ENCODE measurements at places on chromosomes 7 and 10. TPM values are rescaled to one million over a fixed set of nuclear protein-coding genes. Genes with fewer than 3 reads are reported as not detected.

DNA sequence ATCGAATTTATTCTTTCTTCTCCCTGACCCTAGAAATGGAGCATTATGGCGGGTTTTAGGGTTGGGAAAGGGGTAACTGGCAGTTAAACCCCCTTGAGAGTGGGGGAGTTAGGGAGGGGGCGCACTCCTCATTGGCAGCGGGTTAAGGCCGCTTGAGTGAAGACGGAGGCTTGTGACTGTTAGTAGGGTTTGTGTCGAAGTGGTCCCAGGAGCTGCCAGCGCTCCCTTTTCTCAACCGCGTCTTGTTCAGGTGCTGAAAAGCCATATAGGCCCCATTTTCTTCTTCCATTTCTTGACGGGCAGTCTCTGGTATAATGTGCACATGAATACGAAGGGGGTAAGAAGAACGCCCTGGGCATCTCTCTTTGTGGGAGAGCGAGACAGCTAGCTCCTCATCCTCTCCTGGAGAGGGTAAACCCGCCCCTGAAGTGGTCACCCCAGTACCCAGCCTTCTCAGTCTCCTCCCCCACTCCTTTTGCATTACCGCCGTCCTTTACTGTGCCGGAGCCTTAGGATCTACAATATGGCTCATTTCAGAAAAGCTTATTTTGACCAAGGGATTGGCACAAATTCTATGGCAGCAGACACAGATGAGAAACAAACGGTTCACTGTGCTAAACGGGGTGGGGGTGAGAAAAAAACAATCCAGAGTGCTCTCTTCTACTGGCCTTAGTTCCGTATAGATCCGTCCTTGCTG is 836 bp downstream of the KMT2E start:
- DNase-seq = peak; percentile 64

- DNase-seq = no peak
These were observed 23.8 kb upstream of the STN1 start for GRCh38 chr10:103941801-103942200.

The ADIRF gene
- total RNA-seq = not detected

- peak; percentile 91 for DNase-seq
These were observed 34.2 kb downstream of the CYP17A1 start for GRCh38 chr10:102802920-102803534.

- DNase-seq = peak; percentile 44
These were observed 260.7 kb upstream of the PRKCQ start for GRCh38 chr10:6840766-6841165.

GRCh38 chr10:31173752-31174151 is 142.1 kb upstream of the ZNF438 start:
- DNase-seq = no peak

GRCh38 chr10:78619896-78620295 is 448.9 kb upstream of the ZMIZ1 start:
- no peak for DNase-seq

- DNase-seq = no peak
These were observed 61.0 kb upstream of the AOAH start for GRCh38 chr7:36784991-36785940.

- no peak for DNase-seq
These were observed 7.2 kb upstream of the CHCHD1 start for GRCh38 chr10:73774637-73775036.

GRCh38 chr7:142301923-142302550 is 44.2 kb upstream of the PRSS58 start:
- peak; percentile 22 for DNase-seq

The OGDHL gene
- total RNA-seq = 3.5 TPM

GRCh38 chr7:78634093-78634492 is 819.4 kb downstream of the MAGI2 start:
- DNase-seq = no peak

GRCh38 chr7:1481300-1481699 is 22.0 kb upstream of the MICALL2 start:
- no peak for DNase-seq

DNA sequence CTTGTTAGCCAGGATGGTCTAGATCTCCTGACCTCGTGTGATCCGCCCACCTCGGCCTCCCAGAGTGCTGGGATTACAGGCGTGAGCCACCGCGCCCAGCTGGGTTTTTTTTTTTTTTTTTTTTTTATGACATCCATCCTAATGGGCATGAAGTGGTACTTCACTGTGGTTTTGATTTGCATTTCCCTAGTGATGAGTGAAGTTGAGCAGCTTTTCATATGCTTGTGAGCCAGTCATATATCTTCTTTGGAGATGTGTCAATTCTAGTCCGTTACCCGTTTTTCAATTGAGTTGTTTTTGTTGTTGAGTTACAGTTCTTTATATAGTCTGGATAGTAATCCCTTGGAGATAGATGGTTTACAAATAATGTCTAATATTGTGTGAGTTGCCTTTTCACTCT is 127.7 kb downstream of the SMURF1 start:
- DNase-seq = no peak

DNA sequence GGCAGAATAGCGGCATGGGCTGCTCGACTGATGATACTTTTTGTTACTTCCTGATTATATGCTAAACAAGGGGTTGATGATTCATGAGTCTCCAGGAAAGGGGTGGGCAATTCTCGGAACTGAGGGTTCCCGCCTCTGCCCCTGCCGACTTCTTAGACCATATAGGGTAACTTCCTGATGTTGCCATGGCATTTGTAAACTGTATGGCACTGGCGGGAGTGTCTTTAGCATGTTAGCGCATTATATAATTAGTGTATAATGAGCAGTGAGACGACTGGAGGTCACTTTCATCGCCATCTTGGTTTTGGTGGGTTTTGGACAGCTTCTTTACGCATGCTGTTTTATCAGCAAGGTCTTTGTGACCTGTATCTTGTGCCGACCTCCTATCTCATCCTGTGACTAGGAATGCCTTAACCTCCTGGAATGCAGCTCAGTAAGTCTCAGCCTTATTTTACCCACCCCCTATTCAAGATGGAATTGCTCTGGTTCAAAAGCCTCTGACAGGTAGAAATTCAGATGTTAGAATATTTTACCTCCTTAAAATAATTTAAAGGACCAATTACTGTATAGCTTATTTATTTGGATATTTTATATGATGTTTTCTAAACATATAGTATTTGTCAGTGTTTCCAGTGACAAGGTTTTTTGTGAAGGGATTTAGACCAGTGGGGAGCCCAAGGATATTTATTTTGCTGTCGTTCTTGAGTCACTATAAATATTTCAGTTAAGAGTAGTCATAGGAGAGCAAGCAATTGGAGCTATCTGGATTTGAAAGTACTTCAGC is 90.1 kb upstream of the PIK3CG start:
- DNase-seq = peak; percentile 99

DNA sequence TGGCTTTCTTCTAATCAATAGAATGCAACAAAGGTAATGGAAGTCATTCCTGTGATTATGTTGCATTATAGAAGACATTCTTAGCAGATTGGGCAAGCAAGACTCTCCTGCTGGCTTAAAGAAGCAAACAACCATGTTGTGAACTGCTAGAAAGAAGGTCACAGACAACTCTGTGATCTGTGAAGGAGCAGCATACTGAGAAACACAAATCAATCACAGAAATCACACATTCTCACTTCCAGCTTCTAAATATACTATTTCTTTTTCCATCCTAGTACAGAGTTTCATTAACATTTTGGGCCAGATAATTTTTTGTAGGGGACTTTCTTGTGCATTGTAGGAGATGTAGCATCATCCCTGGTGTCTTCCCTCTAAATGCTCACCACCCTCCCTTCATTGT is 28.0 kb upstream of the PALS2 start:
- DNase-seq = no peak

The PFKP gene
- 244 TPM for total RNA-seq

- DNase-seq = peak; percentile 48
These were observed 14.0 kb upstream of the RALA start for GRCh38 chr7:39609113-39609934.

The DLX5 gene
- total RNA-seq = not detected

The NYAP1 gene
- total RNA-seq = not detected

The LEP gene
- not detected for total RNA-seq

DNA sequence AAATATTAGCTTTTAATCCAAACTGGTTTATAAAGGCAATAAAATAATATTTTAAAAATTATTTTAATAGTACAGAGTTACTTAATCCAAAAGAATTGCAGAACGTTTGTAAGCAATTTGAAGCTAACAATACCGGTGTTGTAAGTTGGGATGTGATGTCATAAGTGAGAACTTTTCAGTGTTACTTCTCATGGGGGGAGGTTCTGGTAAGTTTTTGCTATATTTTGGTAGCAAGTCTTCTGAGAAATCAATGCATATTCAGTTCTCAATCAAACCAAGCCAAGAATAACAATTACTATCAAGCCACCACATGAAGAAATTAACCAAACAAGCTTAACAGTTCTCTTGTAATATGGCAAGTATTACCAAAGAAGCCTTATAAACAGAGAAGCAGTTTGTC is 147.1 kb upstream of the ASAH2 start:
- DNase-seq = no peak

GRCh38 chr7:142323706-142324105 is 65.8 kb upstream of the PRSS58 start:
- peak; percentile 27 for DNase-seq

GRCh38 chr10:124870854-124871425 is 69.3 kb downstream of the ABRAXAS2 start:
- no peak for DNase-seq

- DNase-seq = peak; percentile 92
These were observed 88.3 kb downstream of the PTPRZ1 start for GRCh38 chr7:121961089-121961867.

The ING3 gene
- 19.7 TPM for total RNA-seq

The PILRA gene
- total RNA-seq = not detected

The ZNF117 gene
- total RNA-seq = 7.9 TPM

DNA sequence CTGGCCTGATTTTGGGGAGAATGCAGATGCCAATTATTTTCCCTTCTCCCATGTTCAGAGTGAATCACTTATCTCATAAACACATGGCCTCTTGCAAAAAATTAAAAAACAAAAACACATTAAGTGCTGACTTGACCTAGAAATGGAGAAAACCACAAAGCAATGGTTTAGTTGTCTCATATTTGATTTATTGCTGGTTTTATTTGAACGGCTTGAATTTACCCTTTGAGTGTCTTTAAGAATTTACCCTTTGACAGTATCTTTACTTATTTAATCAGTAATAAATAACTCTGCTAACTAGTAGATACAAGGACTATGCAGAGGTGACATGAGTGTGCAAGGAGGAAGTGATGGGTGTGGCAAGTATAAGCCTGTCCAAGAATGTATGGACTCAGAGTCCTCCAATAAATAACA is 68.1 kb upstream of the GSDME start:
- peak; percentile 54 for DNase-seq

The SPDYE1 gene
- total RNA-seq = not detected

The PRRT4 gene
- 0.10 TPM for total RNA-seq

DNA sequence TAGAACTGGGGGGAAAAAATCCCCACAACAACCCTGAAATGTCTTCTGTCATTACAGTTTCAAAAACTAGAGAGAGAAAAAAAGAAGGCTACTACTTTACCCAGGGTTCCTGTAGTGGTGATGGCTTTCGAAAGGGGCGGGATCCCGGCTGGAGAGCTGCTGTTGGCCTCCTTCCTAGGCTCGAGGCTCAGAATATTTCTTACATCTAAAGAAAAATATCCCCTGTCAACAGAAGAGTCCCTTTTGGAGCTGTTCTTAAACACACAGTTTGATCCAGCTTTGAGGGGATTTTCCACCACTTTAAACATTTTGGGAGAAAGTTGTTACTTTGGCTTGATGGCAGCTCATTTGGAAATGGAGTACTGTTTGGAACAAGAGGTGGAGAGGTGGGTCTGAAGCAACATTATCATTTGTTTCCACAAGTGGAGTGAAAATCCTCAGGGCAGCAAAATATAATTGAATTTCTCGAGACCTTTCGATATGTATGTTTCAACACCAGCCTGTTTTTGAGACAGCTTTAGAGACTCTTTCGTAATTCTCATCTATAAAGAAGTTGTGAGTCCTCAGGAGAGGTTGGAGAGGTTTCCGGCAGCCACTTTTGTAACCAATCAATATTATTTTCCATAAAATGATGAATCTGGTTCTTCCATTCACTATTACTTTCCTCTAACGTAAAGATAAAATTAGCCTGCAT is 5.1 kb downstream of the HOXA13 start:
- no peak for DNase-seq

The TMEM273 gene
- total RNA-seq = not detected

The KIAA1217 gene
- 4.7 TPM for total RNA-seq

The CCL24 gene
- not detected for total RNA-seq

The ALDH18A1 gene
- total RNA-seq = 88.8 TPM

DNA sequence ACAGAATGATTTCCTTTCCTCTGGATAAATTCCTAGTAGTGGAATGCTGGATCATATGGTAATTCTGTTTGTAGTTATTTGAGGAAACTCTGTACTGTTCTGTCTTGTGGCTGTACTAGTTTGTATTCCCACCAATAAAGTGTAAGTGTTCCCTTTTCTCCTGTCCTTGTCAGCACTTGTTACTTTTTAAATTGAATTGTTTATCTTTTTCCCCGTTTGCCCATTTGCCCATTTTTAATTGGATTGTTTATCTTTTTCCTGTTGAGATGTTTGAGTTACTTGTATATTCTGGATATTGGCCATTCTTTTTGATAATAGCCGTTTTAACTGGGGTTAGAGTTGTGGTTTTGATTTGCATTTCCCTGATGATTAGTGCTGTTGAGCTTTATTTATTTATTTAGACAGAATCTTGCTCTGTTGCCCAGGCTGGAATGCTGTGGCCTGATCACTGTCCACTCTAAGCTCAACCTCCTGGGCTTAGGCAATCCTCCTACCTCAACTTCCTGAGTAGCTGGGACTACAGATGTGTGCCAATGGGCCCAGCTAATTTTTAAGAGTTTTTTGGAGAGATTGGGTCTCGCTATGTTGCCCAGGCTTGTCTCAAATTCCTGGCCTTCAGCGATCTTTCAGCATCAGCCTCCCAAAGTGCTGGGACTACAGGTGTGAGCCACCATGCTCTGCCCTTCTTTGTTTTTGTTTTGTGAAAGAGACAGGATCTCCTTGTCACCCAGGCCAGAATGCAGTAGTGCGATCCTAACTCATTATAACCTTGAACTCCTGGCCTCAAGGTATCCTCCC is 23.0 kb downstream of the BMPR1A start:
- DNase-seq = no peak

Data from A172 (cell line).